Activated T-cell treated with anti-CD3 and anti-CD28 coated beads for 4 hours (primary cell): ENCODE measurements at places on chromosomes 2 and 18.

- no peak for DNase-seq
These were observed 25.0 kb downstream of the SERPINB8 start for GRCh38 chr18:63994783-63995399.

DNA sequence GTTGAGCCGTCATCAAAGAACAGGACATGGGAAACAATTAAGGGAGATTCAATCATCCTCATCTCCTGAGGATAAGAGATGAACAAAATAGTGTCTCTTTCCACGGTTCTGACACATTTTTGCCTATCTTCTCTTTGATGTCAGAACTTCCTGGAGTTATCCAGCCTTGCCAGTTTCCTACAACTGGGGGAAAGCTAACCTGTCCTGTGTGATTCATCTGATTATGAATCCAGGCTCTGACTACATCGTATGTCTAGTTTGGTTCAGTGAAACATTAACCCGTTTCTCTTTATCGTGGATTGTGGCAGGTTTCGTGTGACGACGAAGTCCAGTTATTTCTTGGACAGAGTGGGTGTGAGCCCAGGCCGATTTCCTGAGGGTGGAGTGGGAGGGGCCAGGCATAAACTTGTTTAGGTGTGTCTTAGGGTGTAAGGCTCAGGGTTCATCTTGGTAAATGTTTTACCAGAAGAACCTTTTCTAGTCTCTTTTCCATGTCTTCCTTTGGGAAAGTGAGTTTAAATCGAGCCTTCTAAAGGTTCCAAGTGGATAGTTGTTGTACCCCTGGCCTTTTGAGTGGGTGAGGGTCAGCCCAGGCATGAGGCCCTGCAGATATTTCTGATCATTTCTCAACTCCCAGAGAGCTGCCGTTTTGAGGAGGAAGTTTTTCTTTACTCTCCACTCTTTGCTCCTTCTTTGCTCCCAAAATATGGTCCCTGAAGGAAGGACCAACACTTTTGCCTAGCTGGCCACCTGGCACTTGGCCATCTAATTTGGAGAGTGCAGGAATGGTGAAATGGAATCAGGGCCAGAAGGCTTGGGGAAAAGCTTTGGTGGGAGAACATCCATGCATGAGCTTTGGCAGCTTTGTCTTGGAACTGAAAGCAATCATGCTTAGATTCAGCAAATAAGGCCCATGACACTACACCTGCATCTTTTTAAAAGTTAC, 50.4 kb upstream of the FZD5 start:
- no peak for DNase-seq

GRCh38 chr18:75064513-75064905, 144.4 kb downstream of the PTGR3 start:
- DNase-seq = no peak

DNA sequence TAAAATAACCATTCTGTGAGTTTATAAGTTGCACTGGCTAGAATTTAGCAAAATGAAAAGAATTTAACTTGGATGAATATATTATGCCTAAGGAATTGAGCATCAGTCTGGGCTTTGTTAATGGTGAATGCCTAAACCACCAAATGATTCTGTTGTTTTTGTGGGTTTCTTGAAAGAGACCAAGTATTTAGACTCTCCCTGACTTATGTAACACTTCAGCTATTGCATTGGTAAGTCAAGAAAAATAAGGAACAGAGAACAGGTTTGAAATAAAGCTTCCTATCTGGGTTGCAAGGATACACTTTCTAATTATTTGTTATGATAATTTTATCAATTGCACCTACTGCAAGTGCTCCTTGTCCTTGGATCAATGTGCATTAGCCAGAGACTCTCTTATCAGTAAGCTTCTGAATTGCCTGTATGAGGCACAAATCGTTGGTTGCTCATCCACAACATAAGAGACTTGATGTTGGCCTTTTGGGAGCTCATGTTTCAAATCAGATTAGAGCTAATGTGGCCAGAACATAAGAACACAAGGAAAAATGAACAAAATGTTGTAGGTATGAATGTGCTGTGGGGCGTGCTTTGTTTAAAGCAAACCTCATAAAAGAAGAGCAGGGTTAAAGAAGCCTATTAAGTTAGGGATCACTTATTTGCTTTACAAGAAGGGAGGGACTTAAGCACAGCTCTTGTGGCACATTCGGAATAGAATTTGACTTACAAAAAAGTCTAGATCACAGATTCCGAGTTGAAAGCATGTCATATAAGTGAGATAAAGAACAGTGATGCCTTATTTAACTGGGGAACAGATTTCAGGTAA, 37.2 kb downstream of the PRKCE start:
- no peak for DNase-seq
